Cerebellar cortex (tissue), 1 donor: ENCODE measurements at places on chromosomes 11 and 22.
A peak's percentile ranks its signal among the peaks of the same experiment; 100 is the strongest.

- DNase-seq: peak; percentile 69
Observed at GRCh38 chr11:43555816-43556611, 124.5 kb upstream of the HSD17B12 start.

DNA sequence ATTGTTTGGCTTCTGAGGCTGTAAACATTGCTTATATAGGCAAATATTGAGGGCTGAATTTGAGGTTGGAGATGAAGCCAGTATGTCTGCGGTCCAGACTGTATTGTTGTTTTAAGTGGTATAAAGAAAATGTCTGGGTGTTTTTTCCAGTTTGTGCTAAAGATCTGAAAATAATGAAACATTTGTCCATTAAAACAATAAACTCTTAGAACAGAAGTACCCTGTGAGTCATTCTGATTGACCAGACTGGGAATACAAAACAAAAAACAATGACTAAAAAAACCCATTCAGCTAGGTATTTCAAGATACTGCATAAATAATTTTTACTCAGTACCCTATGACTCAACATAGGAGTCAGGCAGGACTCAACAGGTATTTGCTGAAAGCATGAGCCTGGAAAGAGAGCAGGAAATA is 20.4 kb downstream of the ALKBH8 start:
- no peak for DNase-seq

- DNase-seq: no peak
Observed at GRCh38 chr11:28615542-28615941, 507.4 kb downstream of the METTL15 start.

DNA sequence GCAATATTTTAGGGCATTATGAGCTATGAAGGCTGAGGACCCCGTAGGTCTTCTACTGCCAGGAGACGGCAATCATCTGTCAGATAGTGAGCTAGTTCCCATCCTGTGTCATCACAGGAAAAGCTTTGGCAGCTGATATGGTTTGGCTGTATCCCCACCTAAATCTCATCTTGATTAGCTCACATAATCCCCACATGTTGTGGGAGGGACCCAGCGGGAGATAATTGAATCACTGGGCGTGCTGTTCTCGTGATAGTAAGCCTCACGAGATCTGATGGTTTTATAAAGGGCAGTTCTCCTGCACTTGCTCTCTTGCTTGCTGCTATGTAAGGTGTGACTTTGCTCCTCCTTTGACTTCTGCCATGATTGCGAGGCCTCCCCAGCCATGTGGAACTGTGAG is 18.1 kb downstream of the CSRP3 start:
- no peak for DNase-seq

DNA sequence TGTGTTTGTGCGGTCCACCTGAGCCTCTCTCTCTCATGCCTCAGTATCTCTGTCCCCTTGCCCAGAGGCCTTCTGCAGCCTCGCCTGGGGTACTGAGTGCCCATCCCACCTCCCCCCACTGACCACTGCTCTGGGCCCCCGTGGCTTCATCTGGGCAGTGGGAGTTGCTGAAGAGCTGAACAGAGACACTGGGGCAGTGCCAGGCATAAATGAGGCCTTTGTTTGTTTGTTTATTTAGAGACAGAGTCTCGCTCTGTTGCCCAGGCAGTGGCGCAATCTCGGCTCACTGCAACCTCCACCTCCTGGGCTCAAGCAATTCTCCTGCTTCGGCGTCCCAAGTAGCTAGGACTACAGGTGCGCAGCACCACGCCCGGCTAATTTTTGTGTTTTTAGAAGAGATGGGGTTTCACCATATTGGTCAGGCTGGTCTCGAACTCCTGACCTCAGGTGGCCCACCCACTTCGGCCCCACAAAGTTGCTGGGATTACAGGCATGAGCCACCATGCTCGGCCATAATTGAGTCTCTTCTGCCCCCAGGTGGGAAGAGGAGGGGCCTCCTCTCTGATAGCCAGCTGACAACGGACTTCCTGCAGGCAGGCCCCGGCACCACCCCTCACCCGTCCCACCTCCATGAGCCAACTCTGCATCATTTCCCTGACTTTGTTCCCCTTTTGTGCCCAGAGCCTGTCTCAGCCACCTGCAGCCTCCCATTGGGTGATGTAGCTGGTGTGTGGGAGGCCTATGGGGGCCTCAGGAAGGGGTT is 9.3 kb downstream of the CRYBB3 start:
- DNase-seq: no peak

DNA sequence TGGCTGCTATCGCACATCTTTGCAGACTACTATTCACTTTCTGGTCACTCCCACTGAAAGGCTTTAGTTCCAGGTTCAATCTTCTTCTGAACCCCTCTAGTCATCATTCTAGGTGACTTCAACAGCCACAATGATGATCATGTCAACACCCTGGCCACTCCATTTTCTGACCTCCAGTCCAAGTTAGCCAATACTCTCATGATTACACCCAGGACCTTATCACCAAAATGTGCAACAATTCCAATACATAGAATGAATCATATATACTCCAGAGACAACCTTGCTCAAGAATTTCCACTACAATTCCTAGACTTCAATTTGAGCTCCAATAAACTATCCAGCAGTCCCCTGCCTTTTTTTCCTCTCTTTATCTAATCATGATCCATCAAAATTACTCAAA is 70.7 kb downstream of the PAK1 start:
- DNase-seq: no peak

- DNase-seq: no peak
Observed at GRCh38 chr11:16321148-16321547, 35.2 kb downstream of the SOX6 start.

DNA sequence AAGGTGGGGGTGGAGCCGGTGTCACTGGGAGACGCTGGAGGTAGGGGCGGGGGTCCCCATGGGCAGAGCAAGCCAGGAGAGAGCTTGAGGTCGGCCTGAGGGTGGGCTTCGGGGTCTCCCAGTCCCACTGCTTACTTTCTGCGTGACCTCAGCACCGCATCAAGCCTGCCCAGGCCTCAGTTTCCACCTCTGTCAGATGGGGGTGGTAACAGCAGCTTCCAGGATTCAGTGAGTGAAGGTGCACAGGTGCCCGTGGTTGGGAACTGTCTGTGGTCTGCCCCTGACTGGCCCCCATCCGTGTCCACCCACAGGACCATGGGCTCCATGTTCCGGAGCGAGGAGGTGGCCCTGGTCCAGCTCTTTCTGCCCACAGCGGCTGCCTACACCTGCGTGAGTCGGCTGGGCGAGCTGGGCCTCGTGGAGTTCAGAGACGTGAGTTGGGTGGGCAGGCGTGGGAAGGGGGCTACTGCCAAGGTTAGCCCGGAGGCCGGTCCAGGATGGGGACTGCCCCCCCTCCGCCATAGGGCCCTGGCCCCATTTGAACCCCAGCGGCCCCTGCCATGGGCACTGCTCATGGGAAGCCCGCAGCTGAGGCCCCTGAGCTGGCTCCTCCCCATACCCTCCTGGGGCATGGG is 2.2 kb downstream of the TCIRG1 start:
- no peak for DNase-seq

DNA sequence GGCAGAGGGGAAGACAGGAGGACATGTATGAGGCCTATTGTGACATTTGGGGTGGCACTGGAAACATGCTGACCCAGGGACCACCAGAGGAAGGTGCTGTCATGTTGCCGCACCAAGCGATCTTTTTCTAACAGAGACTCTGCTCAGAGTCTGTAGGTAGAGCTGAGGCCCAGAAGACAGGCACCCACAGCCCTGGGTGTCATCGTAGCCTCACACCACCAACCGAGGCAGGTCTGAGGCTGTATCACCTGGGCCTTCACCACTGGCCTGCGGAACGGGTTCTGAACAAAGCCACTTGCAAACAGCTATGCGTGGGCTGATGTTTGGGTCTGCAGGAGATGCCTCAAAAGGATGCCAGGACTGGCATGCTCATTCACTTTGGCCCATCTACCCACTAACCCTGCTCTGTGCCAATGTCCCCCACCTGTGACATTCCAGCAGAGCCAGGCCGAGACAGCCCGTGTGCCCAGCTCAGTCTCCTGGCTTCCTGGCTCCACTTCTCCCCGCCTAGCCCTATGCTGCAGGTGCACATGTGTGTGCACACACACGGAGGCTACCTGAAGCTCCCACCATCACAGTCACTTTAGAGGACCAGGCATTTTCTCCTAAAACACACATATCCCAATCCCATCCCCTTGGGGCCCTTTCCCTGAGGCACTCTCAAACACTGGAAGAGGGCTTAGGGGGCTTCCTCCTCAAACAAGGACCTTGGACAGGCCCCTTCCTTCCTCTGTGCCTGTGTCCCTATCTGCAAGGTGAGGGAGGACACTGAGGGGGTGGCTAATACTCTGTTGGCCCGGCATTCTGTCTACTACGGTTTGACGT is 3.6 kb downstream of the TRIM29 start:
- no peak for DNase-seq

DNA sequence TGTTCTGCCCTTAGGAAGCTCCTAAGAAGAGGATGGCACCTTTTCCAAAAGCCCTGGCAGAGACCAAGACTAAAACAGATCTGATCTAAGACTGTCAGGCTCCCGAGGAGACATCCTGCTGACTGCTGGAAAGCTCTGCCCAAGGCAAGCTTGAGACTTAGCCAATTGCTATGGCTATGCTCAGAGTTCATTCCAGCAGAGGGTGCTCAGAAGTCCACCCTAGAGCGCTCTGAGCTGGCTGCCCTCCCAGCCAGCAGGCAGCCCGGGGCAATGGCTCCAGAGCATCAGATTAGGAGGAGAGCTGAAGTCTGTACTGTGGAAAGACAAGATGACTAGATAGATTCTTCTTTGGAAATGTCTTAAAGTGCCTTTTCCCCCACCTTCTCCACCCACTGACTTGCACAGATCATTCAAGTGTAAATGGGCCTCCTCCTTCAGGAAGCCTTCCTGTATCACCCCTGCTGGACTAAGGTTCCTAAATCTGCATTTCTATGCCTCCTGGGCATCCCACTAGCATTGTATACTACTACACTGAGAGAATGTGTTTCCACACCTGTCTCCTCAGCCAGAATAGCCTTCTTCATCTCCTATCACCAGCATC is 23.4 kb downstream of the LRRC55 start:
- DNase-seq: peak; percentile 3

DNA sequence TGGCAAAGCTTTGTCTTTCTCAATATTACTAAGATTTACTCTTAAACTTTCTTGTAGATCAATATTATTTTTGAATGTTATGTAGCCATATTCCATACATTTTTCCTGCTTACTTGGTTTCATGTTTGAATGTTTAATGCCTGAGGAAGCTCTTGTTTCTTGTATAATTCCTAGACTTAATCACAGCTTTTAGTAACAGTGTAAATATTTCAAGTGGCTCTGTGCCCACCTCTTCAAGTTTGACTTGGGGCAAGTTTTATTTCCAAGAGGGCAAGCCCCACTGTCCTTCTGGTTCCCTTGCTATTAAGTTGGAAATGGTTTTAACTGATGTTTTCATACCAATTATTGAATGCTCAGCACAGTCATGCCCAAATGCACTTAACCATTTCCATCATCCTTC is 1004.1 kb downstream of the OPCML start:
- DNase-seq: no peak

DNA sequence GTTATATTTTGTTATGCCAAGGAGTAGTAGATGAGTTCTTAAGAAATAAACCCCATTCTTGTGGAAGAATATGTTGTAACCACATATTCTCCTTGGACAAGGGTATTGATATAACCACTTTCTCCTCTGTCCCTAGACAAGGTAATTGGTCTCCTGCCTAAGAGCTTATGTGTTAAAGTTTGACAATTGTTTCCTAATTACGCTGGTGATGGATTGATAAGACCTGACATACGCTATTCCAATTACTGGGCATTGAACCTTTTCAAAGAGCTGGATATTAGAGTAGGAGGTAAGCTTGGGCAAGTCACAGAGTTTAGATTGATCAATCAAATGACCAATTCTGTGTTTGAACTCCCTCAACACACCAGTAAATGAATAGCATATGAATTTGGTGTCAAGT is 88.9 kb downstream of the RAB38 start:
- DNase-seq: no peak

GRCh38 chr11:106242718-106243415 is 165.4 kb downstream of the AASDHPPT start:
- DNase-seq: no peak

GRCh38 chr22:26977741-26978376 is 320.5 kb downstream of the MIAT start:
- no peak for DNase-seq

DNA sequence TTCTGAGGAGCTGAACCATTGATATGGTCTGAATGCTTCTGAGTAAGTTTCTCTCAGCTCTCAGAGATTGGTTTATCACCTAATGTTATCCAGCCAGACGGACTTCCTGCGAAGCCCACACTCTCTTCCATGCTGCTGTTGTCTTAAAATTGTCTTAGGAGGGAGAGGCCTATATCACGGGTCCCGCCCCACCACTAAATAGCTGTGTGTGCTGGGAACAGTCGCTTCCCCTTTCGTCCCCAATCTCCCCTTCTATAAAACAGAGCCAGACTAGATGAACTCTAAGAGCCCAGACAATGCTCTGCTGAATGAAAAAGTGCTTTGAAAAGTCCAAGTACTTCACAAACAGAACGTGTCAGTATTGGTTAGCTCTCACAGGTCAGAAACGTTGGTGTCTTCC is 81.4 kb upstream of the AKIP1 start:
- DNase-seq: no peak

DNA sequence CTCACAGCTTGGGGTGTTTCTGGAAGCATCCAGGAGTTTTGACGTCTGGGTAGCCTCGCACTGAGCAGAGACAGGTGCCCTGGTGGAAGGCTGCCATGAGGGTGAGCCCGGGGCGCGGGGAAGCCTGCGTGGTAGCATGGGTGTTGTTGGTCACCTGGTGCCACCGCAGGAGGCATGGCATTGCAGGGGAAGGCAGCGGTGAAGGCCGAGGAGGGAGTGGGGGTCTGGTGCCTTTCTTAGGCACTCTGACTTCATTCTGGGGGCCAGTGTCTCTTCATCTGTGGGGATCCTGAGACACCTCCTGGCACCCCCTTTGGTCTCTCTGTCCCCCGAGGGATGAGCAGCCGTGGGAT is 271.2 kb downstream of the TBC1D22A start:
- no peak for DNase-seq

- no peak for DNase-seq
Observed at GRCh38 chr11:72805216-72805615, 9.0 kb upstream of the ATG16L2 start.

DNA sequence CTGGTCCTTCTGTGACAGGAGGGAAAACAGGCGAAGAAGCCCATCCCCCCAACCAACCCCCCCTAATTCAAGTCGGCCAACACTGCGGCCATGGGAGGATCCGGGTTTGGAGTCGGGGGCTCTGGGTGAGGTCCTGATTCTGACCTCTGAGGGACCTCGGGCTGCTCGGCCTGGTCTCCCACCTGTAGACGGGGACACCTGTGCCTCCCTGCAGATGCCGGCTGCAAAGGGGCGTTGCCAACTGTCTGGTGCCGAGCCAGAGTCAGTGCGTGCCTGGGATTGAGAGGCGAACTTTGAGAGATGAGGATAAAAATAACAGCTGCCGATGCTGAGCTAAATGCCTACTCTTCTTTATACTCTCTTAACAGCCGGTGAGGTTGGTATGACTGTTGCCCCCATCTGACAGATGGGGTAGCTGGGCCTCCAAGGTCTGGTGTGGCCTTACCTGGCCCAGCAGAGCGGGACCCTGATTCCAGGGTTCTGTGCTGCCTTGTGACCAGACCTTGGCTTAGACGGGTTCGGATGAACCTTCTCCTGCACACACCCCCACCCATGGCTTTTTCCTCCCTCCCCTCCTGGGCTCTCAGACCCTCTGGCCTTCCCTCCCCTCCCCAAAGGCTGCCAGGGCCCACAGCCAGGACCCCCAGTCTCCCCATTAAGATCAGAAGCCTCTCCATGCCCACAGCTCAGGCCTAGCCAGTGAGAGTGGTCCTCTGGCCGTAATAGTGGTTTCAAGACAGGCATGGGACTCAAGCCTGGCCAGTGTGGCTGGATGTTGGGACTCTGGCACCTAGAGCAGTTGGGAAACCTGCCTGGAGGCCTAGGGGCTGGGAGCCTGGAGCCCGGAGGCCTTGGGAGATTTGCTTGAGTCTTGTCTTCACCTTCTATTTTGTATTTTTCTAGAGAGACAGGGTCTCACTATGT is 41.7 kb downstream of the KCNJ4 start:
- no peak for DNase-seq
